ENCODE measurements at places on chromosomes 3 and 15. TPM values are rescaled to one million over a fixed set of nuclear protein-coding genes. Genes with fewer than 3 reads are reported as not detected.

The DNAJA4 gene
- total RNA-seq: 22.9 TPM

The BFSP2 gene
- total RNA-seq: not detected

The TAGLN3 gene
- total RNA-seq: not detected

The CELF6 gene
- total RNA-seq: 0.11 TPM

The NPAP1 gene
- total RNA-seq: not detected

The XYLB gene
- 2.4 TPM for total RNA-seq

The MAP6D1 gene
- total RNA-seq: 4.3 TPM

Measured in placental epithelial cell (primary cell).